Stimulated activated CD4-positive, alpha-beta T cell treated with anti-CD3 and anti-CD28 coated beads, Interleukin-1b, Interleukin-23, amount 100 ng/mL, for 4 hours (primary cell): ENCODE measurements at places on chromosomes 6 and 20.

DNA sequence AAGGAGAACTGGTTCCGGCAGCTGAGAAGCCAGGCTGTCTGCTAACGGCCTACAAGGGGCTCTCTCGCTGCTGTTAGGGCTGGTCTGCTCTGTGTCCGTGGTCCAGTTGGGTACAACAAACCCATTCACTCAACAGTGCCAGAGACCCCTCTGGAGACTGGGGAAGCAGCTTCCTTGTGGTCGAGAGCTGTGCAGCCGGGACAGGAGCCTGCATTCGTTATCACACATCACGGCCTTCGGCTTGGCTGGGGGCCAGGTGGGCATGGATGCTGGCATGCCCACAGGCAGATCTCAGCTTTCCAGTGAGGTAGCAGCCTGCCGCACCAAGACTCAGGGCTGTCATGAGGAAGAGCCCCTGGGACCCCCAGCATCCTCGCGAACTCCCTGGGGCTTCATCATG lies 124.7 kb downstream of the PREX1 start:
- DNase-seq = no peak

DNA sequence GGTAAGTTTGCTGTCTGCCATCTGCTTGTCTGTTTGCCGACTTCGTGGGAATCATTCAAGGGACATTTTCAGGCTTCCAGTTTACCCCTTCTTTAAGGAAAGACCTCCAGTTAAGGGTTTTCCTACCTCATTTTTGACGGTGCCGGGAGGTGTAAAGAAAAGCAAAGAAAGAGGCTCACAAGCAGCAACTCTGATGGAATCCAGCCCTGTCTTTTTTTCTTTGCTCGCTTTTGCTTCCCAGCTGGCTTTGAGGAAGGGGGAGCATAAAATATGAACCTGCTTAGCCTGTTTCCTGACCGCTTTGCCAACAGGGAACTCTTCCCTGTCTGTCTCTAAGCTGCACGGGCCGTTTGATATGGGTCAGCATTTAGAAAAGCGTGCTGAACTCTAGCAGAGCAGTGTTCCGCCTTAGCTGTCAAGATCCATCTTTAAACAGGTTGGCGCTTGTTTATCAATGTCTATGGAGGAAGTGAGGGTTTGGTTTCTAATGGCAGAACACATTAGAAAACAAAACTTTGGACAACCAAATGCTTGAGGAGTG lies 13.8 kb downstream of the SYTL3 start:
- DNase-seq = no peak

- DNase-seq = no peak
These were observed 43.9 kb downstream of the SLC22A23 start for GRCh38 chr6:3412779-3413500.

- DNase-seq = peak; percentile 56
These were observed 4.5 kb upstream of the EBF4 start for GRCh38 chr20:2688041-2688591.

DNA sequence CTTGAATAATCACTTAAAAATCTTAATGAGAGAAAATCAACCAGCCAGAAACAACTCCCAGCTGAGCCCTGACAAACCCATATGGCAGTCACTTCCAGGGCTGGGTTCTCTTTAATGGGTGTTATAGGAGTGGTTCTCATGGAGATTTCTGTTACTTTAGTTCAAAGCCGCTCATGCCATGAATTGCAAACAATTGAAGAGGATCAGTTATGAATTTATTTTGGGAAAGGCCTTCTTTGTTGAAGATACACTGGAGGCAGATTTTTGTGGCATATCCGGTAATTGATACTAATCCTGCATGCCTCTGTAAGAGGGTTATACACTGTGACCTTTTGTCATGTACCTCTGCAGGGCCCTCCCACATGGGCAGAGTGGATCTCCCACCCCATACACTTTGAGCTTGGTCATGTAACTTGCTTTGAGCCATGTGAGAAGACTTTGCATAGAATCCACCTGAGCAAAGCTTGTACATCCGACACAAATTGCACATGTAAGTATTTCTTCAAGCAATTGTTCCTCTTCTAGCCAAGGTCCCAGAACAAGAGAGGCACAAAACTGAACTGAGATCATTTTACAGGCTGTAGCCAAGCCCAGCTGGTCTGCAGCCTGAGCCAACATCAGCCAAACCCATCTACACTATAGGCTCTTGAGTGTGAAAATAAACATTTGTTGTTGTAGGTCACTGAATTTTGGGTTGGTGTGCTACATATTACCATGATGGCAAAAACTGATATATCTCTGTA lies 492.3 kb downstream of the PREX1 start:
- DNase-seq = no peak

GRCh38 chr6:130958468-130958867 lies 104.6 kb downstream of the EPB41L2 start:
- no peak for DNase-seq

DNA sequence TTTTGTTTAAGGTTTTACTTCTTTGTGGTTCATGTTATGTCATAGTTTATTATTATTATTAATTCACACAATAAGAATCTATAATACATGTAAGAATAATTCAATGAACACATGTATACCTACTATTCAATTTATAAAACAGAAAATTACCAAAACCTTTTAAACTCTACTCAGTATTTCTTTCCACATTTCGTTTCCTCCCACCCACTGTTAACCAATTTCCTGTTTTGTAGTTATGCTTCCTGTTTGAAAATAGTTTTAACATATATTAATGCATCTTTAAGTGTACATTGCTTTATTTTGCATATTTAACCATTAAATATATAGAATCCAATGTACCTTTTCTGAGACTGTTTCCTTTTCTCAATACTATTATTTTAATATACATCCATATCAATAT lies 397.9 kb upstream of the SPTLC3 start:
- DNase-seq = no peak

- no peak for DNase-seq
These were observed 64.8 kb downstream of the TSHZ2 start for GRCh38 chr20:53036992-53037391.

DNA sequence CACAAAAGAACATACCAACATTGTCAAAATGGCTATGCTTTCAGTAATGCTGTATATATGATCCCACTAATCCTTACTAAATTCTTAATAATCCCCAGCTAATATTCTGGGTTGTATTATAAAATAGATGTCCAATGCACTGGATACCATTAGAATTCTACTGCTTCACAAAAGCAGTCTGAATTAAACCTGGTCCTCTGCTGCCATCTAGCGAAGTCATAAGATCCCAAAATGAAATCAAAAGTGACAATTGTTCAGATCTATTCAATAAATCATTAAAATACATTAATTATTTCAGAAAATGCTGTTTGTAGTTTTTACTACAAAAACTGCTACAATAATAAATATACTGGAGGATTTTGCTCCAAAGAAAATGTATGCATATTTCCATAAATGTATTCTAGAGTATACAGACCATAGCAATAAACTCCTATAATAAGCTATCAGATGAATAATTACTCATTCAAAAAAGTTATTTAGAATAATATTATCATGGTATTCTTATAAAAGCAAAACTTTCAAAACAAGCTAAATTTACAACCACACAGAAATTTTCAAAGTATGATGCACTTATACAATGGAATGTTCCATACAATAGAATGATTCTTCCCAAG lies 92.6 kb downstream of the RNGTT start:
- DNase-seq = peak; percentile 19
